ENCODE measurements at places on chromosomes 12 and 14.

DNA sequence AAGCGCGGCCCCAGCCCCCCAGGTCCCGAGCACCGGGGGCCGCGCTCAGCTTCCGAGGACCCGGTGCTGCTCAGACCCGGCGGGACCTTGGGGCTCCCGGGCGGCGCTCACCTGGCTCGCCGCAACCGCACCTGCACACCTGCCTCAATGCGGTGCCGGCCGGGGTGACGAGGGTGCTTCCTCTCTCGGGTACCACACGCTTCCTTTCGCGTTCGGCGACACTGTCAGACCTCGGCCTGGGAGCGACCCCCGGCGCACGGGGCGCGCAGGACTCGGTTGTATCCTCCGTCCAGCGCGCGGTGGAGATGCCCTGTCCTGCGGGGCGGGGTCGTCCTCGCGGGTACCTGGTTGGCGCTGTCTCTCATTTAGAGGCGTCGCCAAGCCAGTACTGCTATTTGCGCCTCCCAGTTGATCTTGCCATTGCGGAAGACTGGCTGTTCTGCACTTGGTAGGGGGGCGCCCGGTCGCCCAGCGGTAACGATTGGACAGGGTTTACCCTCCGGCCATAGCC, 718 bp downstream of the PACS2 start:
- no peak for DNase-seq

DNA sequence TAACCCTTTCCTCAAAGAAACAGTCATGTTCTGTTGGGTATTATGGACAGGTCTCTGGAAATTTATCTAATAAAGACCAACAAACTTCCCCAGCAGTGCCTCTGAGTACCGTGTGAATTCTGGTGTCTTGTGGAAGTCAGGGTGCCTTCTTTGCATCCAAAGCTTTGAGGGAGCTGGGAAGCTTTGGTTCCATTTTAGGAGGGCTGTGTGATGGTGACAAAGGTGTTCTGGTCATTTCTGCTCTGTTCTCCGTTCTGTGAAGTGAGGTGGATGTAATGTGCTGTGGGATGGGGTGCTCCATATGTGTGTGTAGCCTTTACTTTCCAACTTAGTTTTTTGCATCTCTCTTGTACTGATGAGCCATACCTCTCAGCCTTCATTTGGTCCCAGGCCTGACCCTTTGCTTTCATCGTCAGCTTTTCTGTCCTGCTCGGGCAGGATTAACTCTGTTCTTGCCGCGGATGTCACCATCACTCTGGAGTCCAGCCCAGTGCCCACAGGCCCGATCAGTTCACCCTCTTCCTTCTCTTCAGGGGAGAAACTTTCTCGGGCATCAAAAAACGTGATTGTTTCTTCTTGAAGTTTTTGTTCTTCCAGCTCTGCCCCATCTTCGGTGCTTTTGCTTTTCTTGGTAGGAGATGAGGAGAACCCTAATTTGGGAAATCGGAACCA, 13.2 kb downstream of the PLD4 start:
- DNase-seq: no peak

GRCh38 chr12:13570005-13570694, 373.6 kb downstream of the EMP1 start:
- DNase-seq: no peak

GRCh38 chr14:71758229-71758951, 173.8 kb upstream of the RGS6 start:
- DNase-seq: no peak

DNA sequence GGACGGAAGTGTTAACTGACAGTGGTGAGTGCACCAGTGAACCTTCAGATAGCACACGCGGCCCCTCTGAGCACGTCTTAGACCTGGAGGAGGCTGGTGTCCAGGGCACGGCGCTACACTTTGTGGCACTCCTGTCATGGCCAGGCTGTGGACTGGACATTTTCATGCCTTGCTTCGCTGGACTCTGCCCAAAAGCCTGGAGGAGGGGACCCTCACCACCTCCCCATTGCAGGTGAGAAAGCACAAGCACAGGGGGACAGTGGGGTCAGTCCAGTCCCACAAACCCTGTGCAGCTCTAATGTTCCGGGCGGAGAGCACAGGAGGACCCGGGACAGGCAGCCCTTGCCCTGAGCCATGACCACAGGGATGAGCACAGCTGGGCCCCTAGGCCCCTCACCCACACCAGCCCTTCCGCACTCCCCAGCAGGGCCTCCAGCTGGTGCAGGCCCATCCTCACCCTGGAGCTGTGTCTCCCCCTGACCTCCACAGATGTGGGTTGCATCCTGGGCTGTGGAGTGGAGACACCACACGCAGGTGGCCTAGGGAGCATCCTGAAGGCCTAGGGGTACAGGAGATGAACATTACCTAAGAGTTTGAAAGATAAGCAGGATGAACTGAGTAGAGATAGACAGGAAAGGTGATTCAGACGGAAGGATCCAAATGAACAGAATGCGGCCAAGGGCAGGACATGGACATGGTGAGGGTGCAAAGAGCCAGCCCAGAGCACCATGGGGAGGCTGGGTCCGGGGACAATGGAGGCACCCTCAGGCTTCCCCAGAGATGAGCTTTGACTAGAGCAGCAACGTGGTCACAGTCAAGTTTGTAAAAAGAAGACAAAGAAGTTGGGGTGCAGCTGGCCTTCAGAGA, 132.8 kb downstream of the BCL11B start:
- no peak for DNase-seq

Measured in activated naive CD8-positive, alpha-beta T cell treated with anti-CD3 and anti-CD28 coated beads, Interleukin-2, amount 50 U/mL, for 16 hours (primary cell).